ENCODE measurements at places on chromosomes 7 and 10.

- ATAC-seq: no peak
Measured at GRCh38 chr7:138575897-138576428, 115.9 kb downstream of the TRIM24 start.

DNA sequence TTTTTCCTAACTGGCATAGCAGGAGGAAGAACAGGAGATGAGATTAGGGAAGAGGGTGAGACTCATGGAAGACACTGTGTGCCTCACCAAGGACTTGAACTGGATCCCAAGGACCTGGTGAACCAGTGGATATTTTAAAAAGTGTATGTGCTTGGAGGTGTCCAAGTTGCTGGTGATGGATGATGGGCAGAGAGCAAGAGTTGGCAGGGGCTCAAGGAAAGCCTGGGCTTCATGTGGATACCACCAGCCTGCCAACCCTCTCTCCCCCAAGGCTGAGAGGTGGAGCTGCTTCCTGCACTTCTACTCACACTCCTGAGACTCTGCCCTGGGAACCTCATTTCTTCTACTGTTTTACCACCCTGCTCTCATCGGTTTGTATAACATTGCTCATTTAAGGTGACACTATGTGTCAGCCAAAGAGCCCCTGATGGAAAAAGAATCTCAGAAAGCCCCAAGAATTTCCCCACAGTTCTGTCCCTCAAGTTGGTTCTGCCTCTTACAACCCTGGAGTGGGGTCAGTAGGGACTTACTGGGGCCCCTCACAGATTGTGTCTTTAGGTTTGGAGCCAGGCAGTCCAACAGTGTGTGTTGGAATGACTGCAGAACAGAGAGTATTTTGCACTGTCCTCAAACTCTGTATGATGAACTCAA is 56.2 kb upstream of the PDCD4 start:
- peak; percentile 84 for ATAC-seq

DNA sequence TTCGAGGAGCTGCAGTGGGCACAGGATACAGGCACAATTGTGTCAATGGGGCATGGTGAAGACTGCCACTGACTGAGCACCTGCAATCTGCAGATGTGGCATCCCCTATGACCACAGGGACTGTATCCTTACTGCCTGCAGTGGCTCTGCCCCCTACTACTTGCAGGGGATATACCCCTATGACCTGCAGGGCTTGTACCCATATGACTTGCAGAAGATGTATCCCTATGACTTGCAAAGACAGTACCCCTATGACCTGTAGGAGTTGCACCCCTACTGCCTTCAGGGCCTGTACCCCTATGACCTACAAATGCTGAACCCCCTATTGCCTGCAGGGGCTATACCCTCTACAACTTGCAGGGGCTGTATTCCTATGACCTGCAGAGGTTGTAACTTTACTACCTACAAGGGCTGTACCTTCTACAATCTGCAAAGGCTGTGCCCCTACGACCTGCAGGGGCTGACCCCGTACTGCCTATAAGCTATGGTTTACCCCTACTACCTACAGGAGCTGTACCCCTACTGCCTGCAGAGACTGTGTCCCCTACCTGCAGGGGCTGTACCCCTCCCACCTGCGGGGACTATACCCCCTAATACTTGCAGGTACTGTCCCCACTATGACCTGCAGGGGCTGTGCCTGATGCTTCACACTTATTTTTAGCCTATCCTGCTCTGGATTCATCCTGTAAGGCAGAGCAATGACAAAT is 65.9 kb upstream of the ADAM12 start:
- ATAC-seq: peak; percentile 24

DNA sequence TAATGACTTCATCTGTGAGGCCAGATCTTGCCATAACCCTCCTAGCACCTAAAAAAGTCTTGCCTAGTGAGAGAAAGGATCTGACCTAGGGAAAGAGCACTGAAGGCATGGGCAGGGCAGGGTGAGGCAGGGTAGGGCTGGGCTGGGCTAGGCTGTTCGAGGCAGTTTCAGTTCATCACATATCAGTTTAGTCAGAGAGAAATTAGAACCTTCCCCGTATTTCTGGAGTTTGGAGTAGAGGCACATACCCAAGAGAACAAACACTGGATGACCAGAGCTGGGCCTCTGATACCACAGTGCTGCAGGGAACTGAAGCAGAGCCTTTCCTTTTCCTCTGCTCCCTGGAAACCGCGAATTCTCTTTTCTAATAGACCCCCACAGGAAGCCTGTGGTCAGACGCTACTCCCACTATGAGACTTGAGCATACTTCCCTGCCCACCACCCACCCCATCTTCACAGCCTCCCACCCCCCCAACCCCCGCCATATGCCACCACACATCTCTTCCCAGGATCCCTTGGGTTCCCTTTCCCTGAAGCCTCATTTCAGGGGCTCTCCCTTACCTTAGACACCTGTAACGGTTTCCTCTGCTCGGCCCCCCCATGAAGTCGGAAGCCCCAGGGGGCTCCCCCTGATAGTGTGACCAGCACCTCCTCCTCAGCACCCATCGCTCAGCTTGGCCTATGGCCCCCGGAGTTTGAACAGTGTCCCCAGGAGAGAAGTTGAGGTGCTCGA is 406 bp downstream of the SYNPO2L start:
- no peak for ATAC-seq

DNA sequence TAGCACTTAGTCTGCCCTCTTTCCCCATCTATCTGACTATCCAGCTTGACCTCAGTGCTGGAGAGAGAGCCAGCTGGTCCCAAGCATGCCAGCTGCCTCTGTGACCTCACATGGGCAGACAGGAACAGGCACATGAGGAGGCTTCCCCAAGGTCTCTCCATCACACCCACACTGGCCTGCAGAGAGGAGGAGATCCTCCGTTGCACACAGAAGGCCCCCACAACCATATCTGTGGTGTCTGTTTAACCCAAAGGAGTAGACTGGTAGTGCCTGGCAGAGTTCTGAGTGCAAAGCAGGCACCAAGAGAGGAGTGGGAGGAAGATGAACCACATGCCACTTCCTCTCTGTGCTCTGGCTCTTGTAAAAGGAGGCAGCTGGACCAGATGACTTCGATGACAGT is 4.8 kb upstream of the ANK3 start:
- ATAC-seq: peak; percentile 84

- ATAC-seq: no peak
Measured at GRCh38 chr7:135879233-135879632, 97.9 kb downstream of the MTPN start.

DNA sequence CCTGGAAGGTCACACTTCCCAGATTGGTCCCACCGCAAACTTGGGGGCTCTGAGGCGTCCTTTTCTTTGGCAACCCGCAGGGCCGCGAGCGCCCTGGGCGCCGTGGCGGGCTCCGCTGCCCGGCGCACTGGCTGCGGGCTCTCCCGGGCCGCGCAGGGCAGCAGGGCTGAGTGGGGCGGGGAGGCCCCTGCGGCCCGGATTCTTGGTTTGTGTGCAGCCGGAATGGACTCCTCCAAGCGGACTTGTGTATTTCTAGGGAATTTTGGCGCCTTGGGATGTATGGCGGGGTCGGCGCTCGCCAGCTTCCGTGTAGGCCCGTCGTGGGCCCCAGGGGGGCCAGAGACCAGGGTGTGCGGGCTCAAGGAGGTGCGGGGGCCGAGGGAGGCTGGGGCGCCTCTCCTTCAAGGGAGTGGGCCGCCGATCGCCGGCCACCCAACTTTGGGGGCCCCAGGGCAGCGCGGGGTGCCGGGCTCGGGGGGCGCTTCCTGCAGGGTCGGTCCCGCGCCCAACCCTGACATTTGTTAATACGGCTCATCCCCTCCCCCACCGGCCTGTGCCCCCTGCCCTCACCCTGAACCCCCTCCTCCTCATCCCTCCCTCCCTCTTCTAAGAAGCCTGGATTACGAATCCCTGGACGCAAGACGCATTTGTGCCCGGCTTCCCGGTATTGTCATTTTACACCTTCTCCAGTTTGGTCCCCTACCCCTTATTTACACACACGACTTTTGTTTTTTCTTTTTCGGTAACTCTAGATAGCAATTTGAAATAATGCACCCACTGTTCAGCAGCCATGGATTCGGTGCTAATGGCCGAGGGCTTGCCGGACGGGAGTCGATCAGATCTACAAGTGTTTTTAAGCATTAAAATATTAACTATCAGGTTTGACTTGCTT is 2.5 kb downstream of the TCF7L2 start:
- no peak for ATAC-seq

- ATAC-seq: no peak
Measured at GRCh38 chr10:49749556-49750491, 12.3 kb downstream of the OGDHL start.

GRCh38 chr10:72335394-72336258 is 19.1 kb downstream of the DNAJB12 start:
- ATAC-seq: peak; percentile 61

GRCh38 chr10:17125206-17125893 is 4.3 kb downstream of the CUBN start:
- ATAC-seq: no peak

- no peak for ATAC-seq
Measured at GRCh38 chr10:6195846-6196245, 6.9 kb upstream of the PFKFB3 start.

GRCh38 chr10:114624951-114625780 is 32.9 kb downstream of the ABLIM1 start:
- peak; percentile 81 for ATAC-seq
